ENCODE measurements at places on chromosomes 6 and 20.

DNA sequence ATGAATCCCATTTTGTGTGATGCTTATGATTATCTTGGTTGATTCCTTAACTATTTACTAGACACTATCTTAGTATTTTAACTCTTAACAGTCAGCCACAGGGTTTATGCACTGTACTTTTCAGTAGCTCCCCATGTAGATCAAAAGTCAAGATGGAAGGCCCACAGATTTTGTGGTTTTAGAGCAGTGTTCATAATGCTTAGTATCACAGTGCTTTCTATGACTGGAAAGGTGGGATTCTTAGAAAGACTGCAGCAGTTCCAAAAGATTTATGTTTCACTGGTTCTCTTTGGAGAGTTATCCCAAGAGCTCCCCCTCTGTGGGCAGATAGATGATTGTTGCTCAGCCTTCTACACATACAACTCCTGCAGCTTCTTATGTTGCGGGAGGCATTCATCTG, 34.5 kb downstream of the ANKRD6 start:
- no peak for DNase-seq

DNA sequence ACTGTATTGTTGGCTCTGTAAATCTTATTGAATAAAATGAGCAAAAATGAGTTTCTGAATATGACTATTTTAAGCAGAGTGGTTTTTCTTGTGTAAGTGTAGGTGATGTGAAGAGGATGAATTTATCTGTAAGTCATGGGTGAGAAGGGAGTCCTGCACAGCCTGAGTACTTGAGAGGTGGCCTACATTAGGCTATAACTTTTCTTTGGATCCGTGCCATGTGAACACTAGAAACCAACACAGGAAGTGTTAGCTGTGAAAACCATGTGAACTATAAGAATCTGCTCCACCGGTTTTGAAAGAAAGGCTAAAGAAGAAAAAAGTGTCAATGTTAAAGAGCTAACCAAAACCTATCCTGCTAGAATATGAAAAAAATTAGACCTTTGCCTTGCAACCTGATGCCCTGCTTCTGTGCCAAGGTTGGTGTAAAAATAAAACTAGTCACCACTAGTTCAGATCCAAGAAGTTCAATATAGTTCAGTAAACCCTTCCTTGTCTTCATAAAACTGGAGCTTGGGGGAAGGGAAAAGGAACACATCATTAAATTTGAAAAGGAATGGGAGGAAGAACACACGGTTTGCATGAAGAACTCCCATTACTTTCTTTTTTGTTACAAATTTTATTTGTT, 21.3 kb downstream of the PLCB1 start:
- DNase-seq = no peak

- DNase-seq = no peak
Observed at GRCh38 chr6:55825402-55826051, 49.9 kb downstream of the BMP5 start.

GRCh38 chr6:30747300-30747687, 2.9 kb upstream of the IER3 start:
- DNase-seq = no peak

GRCh38 chr6:3745566-3746118, 5.9 kb downstream of the PXDC1 start:
- no peak for DNase-seq

DNA sequence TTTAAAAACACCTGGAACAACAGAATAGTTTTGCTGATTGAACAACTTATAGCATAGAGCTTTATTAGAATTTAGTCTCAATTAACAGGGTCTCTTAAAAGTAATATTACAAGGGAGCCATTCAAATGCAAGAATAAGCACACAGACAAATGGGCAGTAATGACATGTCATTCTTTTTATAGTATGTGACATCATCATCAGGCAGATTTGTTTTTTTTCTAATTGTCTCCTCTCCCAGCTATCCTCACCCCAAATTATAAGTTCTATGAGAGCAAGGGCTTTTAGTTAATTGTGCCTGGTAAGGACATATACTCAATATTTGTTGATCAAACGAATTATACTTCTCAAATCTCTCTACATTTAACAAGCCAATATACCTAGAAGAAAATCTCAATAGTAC, 11.0 kb downstream of the PGM3 start:
- DNase-seq = no peak

DNA sequence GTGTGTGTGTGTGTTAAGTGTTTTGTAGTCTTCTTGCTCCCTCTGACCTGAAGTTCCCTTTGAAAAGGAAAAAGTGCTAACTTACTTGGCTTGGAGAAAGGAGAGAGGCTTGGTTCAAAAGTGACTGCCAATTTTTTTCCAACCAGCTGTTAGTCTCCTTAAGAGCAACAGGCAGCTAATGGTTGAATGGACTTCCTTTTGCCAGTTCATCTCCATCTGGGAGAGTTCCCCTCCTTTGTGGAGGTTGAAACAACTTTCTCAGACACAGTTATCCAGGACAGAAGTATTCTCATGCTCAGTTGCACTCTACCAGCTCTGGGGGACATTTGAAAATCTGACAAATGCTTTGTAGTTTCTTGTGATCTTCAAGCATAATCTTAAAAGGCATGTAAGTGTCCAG, 4.5 kb downstream of the RIPOR2 start:
- no peak for DNase-seq

DNA sequence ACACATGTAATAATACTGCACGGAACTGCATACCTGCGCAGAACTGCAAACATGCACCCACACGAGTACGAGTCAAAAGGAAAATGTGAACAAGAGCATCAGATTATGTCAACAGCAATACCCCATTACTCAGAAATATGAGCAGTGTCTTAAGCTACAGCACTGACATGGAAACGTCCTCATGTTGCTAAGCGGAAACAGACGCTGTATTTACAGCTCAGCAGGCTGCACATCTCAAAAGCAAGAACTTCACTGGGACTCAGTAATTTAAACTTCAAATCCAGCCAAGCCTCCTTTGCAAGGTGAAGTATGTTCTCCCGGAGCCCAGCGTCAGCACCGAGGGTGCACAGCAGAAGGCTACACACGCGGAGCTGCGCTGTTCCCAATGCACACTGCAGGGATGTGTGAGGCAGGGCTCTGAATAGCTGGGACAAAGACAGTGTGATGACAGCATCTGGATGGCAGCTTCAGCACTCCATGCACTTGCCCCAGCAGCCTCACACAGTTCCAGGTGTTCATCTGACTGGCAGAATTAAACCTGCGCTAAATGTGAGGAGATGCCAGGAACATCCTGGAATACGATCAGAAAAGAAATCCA, 202.8 kb downstream of the WDR27 start:
- DNase-seq = no peak

- no peak for DNase-seq
Observed at GRCh38 chr6:75735491-75736186, 13.4 kb upstream of the MYO6 start.

DNA sequence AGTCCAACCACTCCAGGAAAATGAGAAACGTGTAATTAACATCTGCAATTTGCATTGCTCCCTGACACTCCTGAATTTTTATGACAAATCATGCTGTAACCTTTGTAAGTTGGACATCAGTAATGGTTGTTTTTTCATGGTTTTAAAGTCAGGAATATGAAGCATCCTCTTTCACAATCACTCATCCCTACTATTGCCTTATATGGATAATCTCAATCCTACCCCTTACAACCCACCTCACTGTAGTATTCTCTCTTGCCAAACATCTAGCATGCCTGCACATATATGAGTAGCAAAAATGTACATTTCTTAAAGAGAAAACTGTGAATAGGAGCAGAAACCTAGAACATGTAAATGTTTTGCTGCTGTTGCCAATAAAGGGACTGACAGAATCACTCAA, 729.5 kb downstream of the KIF16B start:
- no peak for DNase-seq

DNA sequence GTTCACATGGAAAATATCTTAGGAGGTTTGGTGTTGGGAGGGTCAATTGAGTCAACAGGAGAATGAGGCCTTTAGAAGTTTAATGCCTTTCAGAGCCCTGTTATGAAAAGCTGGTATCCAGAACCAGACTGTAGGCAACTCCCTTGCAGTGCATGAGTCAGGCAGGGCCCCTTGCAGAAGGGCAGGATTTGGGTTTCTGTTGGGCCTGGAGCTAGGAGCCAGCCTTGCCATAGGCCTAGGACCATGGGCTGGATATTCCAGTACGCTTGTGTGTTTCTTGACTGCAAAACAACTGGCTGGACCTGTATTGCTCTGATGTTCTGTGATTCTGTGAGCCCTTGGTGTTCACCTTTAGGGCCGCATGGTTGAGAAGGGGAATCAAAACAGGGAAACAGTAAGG, 350.9 kb upstream of the PRND start:
- no peak for DNase-seq

DNA sequence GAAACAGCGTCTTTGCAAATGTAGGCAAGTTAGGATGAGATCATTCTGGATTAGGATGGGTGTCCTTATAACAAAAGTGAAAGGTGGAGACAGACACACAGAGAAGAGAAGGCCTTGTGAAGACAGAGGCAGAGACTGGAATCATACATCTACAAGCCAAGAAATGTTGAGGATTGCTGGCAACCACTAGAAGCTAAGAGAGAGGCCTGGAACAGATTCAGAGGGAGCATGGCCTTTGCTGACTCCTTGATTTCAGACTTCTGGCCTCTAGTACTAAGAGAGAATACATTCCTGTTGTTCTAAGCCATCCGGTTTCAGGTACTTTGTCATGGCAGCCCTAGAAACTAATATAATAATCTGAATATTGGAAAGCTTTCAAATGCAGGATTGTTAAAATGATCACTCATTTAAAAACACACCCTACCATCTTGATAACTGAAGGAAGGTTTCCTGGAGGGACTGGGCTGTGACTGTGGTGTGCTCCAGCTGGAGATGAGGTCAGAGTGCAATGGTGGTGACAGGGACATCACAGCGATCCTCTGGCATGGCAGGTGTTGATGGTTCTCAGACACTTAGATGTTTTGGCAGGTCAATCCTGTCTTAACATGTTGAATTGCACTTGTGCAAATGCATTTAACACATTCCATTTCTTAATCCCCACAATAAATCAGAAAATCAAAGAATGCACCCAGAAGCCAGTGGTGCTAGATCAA, 25.1 kb downstream of the CD83 start:
- peak; percentile 36 for DNase-seq

DNA sequence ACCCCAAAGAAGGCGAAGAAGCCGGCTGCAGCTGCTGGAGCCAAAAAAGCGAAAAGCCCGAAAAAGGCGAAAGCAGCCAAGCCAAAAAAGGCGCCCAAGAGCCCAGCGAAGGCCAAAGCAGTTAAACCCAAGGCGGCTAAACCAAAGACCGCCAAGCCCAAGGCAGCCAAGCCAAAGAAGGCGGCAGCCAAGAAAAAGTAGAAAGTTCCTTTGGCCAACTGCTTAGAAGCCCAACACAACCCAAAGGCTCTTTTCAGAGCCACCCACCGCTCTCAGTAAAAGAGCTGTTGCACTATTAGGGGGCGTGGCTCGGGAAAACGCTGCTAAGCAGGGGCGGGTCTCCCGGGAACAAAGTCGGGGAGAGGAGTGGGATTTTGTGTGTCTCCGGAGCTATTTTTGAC, 69.6 kb downstream of the HFE start:
- peak; percentile 94 for DNase-seq

DNA sequence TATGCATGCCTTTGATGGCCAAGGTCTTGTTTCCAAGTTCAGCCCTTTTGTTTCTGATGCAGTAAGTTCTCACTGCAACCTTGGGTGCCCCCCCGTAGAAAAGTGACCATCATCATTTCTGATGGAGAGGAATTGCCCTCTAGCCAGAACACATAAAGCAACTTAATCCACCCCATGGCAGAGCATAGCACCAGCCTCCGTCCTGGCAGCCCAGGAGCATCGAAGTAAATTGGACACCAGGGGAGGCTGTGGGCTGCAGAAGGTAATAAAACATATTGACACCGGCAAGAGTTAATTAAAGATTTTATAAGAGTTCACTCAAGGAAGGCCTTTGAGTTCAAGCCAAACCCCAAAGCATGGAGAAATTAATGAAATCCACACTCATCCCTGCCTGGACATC, 39.2 kb upstream of the CST7 start:
- DNase-seq = no peak

DNA sequence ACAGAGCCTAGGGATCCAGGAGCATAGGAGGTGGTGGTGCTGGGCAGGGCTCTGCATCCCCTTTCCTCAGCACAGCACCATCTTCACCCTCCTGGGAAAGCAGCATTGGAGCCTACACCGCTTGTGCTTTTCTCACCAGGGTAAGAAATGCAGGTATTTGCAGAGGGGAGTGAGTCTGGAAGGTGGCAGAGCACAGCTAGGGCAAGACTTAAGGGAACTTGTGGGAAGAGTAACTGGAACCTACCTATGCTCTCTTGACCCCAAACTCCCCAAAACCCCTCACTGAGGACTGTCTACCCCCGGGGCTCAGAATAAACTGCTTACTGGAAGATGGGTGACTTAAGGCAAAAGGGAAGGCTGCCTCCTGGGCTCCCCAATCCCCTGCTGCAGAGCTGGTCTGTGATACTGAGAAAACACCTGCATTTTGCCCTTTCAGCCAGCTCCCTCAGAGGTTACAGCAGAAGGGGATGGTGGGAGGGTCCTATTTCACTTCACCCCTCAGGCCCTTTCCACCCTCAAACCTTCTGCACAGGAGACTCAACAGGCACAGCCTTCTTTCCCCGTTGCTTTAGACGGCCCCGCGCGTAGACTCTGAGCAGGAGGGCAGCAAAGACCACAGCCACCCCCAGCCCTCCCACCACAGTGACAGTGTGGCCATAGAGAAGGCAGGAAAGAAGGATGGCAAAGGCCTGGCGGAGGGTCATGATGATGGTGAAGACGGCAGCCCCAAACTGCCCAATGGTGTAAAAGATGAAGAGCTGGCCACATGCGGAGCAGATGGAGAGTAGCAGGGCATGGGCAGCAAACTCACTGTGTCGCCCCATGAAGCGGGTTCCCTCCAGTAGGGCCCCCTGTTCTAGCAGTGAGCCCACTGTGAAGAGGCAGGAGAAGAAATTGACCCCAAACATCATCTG, 2.9 kb downstream of the SLC35B2 start:
- no peak for DNase-seq

DNA sequence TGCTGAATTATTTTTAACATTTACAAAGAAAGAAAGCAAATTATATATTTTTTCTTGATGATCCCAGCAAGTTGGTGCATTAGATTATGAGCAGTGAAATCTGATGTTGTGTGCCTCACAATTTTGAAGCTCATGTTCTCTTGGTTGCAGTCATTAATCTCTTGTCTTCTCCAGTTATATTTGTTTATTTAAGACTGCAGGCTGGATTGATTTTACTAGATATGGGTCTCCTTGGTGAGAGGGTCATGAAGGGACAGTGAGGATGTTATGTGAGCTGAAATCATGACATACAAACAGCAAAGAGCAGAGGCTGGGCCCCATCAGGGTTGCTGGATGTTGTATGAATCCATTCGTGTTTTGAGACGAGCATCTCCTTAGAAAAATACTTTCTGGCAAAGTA, 64.2 kb upstream of the AKIRIN2 start:
- no peak for DNase-seq

DNA sequence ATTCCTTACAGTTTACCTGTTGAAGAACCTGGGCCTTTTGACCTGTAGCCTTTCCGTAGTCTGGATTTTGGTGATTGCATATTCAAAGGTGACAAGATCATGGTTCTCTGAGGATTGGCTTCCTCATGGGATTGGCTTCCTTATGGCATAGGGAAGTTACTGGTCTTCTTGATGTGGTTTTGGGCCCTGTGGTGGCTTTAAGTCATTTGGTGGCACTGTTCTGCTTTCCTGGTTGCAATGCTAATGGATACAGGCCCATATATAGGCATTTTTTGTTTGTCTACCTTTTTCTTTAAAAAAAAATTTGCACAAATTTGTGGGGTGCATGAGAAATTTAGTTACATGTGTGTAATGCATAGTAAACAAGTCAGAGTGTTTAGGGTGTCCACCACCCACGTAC, 185.7 kb downstream of the CDKAL1 start:
- no peak for DNase-seq

All from eye (tissue), 1 donor.